ENCODE measurements at places on chromosomes 1 and 21. TPM values are rescaled to one million over a fixed set of nuclear protein-coding genes. Genes with fewer than 3 reads are reported as not detected.

DNA sequence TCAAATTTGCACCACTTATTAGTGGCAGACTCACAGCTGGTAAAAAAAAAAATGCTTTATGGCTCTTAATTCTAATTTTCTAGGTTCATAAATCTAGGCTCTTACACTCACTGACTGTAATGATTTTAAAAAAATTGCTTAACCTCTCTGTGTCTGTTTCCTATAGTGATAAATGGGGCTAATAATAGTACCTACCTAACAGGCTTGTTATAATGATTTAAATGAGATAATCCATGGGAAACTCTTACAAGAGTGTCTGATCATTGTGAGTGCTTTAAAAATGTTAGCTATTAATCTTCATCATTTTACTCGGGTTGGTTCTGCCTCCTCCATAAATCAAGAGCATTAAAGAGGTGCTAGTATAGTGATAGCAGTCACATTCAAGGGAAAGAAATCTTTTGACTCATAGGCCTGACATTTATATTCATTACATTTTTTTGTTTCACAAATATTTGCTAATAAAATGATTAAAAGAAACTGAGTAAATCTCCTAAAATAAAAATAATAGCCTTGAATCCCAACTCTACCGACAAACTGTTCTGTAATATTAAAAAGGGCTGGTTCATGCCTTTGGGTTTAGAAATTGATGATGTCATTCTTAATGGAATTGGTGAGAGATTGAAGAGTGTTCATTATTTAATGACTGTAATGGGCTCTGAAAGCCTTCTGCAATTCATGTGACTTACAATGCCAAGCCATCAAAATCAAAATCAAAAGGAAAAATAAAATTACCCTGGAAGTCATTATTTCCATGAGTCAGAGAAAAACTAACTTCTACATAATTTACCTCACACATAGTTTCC lies 93.9 kb upstream of the PALMD start:
- DNase-seq, result no peak

GRCh38 chr1:243443557-243443956 lies 187.7 kb downstream of the SDCCAG8 start:
- no peak for DNase-seq

- DNase-seq, result no peak
These were observed 3.3 kb downstream of the ZBTB18 start for GRCh38 chr1:244054247-244054923.

CLDN14 gene
- total RNA-seq, result 0.31 TPM

- peak; percentile 45 for DNase-seq
These were observed 21.9 kb upstream of the MORC3 start for GRCh38 chr21:36297938-36298572.

IPP gene
- 12.5 TPM for total RNA-seq

DNA sequence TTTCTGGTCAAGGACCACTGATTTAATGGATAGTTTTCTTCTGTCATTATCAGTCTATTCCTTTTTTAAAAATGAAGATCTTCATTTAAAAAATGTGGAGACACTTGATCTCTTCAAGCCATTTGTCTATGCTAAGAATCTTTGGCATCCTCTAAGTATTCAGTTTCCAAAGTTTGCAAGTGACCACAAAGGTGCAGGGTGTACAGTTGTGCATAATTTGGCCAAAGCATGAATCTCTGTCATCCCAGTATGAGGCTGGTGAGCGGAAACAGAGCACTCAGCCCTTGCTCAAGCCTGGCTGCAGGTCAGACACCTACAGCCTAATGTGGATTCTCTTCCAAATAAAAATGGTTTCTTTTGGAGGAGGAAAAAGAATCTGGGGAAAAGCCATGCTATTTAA lies 19.8 kb downstream of the PARP1 start:
- no peak for DNase-seq

BNIPL gene
- 9.3 TPM for total RNA-seq

DNA sequence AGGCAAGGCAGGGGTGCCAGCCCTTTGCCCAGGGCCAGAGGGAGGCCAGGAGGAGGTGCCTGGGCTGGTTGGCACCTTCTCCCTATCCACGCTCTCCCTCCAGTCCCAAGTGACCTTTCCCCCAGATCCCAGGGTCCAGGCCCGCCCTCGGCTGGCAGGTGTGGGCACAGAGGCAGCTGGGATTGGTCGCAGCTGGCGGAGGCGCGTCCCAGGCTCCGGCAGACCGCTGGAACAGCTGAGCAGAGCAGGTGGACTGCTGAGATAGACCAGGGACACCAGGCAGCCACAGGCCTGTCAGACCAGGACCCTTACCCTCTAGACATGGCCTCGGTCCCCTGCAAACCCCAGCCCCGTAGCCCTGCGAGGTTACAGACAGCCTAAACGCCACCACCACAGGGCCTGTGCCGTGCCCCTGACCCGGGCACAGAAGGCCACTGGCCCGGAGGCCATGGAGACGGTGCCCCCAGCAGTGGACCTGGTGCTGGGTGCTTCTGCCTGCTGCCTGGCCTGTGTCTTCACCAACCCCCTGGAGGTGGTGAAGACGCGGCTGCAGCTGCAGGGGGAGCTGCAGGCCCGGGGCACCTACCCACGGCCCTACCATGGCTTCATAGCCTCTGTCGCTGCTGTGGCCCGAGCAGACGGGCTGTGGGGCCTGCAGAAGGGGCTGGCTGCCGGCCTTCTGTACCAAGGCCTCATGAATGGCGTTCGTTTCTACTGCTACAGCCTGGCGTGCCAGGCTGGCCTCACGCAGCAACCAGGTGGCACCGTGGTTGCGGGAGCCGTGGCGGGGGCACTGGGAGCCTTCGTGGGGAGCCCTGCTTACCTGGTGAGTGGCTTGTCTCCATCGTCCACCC lies at the start of gene SLC25A34:
Gene SLC25A34 (plus strand): TSS at position 221 of the 854 bp plus-strand sequence. CDS start 228 bp downstream, at position 449.
- DNase-seq, result no peak

GRCh38 chr1:14737561-14738094 lies 139.1 kb downstream of the KAZN start:
- peak; percentile 22 for DNase-seq

DNA sequence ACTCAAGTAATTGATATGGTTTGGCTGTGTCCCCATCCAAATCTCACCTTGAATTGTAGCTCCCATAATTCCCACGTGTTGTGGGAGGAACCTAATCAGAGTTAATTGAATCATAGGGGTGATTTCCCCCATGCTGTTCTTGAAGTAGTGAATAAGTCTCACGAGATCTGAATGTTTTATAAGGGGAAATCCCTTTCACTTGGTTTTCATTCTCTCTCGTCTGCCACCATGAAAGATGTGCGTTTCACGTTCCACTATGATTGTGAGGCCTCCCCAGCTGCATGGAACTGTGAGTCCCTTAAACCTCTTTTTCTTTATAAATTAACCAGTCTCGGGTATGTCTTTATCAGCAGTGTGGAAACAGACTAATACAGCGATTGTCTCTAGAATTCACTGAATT lies 135.4 kb downstream of the BACH1 start:
- DNase-seq, result no peak

- DNase-seq, result no peak
These were observed 207.5 kb upstream of the NEGR1 start for GRCh38 chr1:72489801-72490200.

- no peak for DNase-seq
These were observed 37.3 kb downstream of the ST7L start for GRCh38 chr1:112581586-112582192.

JAM2 gene
- 93.5 TPM for total RNA-seq

DNA sequence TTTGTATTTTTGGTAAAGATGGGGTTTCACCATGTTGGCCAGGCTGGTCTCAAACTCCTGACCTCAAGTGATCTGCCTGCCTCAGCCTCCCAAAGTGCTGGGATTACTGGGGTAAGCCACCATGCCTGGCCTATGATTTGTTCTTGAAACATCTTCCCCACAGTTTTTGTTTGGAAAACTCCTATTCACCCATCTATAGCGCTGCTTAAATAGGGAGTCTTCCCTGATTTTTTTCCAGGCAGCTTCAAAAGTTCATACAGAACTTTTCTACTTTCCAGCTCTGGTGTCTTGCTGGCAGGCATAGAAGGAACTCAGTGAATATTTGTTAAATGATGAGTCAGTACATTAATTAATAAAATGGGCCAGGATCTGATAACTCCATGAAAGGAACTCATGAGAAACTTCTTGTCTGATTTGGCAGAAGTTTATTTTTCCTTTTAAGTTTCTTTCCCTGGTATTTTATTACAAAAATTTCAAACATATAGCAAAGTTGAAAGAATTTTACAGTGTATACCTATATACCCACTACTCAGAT lies 33.0 kb upstream of the TTC22 start:
- no peak for DNase-seq

- peak; percentile 34 for DNase-seq
These were observed 27.9 kb downstream of the NRDC start for GRCh38 chr1:51850420-51851223.

MOB3C gene
- 16.0 TPM for total RNA-seq

PLA2G2D gene
- 0.16 TPM for total RNA-seq

DNA sequence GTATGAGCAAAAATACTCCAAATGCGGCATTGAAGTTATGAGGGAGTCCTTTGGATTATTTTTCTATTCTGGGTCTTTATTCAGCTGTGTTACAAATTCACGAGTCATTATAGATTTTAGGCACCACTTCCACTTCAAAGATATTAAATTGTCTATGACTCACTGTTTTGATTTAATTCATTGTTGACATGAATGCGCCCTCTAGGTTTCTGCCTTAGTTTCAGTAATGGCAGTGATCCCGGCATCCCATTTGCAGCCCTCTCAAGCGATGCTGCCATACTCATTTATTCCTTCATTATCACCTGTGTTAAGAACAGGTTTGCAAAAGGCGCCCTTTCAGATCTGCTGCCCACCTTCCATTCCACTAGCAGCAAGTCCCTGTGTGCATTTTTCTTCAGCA lies 14.0 kb downstream of the RSPO1 start:
- DNase-seq, result no peak

- DNase-seq, result no peak
These were observed 18.6 kb downstream of the FABP3 start for GRCh38 chr1:31354283-31354682.

DNA sequence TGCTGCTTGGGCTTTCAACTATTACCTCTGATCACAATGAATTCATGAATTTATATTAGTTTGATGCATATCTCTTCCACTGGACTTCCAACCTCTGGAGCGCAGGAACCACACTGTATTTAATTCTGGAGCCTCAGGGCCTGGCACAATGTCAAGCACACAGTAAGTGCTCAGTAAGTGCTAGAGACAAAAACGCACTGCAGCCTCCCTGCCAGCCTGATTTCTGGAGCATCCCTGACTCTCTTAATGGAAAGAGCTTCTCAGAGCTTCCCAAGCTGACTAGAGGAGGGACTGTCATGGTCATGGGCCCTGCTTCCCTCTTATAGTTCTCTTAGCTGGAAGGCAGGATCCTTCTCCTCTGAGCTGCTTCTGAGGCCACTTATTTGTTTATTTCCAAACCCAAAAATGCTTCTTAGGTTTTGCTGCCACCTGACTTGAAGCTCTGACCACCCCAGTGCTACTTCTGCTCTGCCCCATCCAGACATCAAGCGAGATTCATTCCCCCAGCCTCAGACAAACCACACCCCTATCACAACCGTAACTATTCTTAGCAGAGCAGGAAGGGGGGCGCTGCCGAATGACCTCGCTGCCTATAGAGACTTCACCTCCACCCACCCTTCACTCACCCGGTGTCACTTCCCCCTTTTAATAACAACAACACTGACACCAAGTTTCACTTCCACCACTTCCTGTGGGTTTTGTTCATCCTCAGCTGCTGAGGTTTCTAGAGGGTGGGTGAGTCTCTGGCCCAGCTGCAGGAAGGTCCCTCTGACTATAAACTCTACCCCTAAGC lies 33.6 kb downstream of the NUAK2 start:
- DNase-seq, result peak; percentile 41

- DNase-seq, result peak; percentile 61
These were observed 6.6 kb upstream of the STUM start for GRCh38 chr1:226541631-226542622.

- no peak for DNase-seq
These were observed 6.8 kb downstream of the C1orf74 start for GRCh38 chr1:209777587-209777986.

GRCh38 chr1:40625476-40626382 lies 39.8 kb downstream of the RIMS3 start:
- DNase-seq, result no peak

CLDN17 gene
- total RNA-seq, result not detected

DNA sequence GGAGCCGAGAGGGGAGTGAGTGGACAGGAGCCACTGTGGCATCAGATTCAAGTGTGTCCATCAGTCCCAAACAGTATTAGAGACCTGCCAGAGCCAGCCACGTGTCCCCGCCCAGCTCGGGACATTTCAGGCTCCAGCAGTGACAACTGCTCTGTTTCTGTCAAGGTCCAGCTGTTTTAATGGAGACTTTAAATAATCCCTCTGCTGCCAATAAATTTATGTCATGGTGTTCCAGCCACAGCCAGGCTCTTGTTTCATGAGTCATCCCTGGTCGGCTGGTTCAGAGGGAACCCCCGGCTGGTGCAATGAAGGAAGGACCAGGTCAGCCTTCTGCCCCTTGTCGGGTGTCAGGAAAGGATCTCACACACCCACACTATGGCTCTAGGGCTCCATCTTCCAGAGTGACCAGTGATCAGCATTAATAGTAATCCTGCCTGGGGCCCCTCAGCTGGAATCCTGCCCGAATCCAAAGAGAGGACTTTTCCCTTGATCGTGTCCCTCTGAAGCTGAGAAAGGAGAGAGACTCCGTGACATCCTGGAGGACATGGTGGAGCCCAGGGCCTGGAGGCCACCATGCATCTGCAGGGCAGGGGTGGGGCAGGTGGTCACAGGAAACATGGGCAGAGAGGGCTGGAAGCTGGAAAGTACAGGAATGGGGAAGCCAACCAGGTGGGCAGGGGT lies 197.3 kb downstream of the MATN1 start:
- no peak for DNase-seq

GRCh38 chr1:145959957-145960467 lies 2.2 kb upstream of the LIX1L start:
- DNase-seq, result no peak

PTPN22 gene
- 1.4 TPM for total RNA-seq
